Epithelial cell of umbilical artery (primary cell): ENCODE measurements at places on chromosomes 12 and 14. TPM values are rescaled to one million over a fixed set of nuclear protein-coding genes. Genes with fewer than 3 reads are reported as not detected.

The B3GNT4 gene
- total RNA-seq, result under 0.01 TPM in 1 of 2 replicates, not detected in the other

The DIP2B gene
- 23.1 and 27.7 TPM in 2 replicates for total RNA-seq

The ACSS3 gene
- 0.30 and 0.32 TPM in 2 replicates for total RNA-seq

The AKAP3 gene
- 0.97 and 1.1 TPM in 2 replicates for total RNA-seq

The ACAD10 gene
- total RNA-seq, result 9.4 and 17.9 TPM in 2 replicates

The PMCH gene
- total RNA-seq, result 0.32 and 0.61 TPM in 2 replicates

The SERPINA1 gene
- total RNA-seq, result not detected in 2 replicates
